ENCODE measurements at places on chromosomes 7 and 10.

DNA sequence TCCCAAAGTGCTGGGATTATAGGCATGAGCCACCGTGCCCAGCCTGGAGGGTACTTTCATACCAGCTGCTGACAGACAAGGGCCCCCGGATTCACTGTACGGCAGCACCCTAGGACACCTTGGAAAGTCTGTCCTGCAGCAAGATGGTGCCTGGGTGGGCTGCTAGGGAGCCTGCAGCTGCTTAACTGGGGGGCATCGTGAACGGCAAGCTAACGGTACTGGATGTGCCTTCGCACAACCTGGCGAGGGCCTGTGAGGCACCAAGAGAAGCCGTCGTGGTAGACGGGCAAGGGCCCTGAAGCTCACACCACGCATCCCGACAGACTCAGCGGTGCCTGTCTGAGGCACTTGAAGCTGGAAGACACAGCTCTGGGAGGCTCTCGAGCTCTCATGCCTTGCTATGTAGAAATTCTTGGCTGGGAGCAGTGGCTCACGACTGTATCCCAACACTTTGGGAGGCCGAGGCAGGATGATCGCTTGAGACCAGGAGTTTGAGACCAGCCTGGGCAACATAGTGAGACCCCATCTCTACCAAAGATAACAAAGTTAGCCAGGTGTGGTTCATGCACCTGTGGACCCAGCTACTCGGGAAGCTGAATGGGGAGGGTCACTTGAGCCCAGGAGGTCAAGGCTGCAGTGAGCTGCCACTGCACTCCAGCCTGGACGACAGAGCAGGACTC lies 9.4 kb downstream of the BRAT1 start:
- DNase-seq: no peak

DNA sequence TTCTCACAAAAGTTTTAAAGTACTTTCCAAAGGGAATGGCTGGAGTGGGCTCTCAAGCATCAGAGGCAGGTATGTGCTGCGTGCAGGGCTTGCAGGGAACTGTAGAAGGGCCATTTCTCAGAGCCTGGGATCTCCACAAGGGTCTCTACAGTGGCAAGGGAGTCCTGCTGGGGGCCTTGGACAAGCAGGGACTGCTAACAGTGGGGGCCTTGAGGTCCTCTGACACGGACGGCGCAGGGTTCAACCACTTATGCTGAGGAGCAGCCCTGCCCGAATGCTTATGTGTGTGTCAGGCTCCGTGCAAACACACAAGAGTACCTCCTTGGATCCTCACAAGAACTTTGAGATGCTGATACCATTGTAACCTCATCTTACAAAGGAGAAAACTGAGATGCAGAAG lies 342.1 kb upstream of the COBL start:
- no peak for DNase-seq

DNA sequence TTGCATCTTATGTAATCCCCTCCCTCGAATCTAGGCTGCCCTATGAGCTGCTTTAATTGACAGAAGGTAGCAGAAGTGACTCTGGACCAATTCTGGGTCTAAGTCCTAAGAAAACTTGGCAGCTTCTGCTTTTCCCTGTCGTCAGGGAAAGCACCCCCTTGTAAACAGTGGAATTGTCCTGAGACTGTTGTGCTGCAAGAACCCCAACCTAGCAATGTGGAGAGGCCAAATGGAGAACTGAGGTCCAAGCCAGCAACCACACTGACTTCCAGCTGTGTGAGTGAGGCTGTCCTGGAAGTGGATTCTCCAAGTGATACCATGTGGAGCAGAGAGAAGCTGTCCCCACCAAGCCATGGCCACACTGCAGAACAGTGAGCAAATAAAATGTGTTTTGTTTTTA lies 75.5 kb downstream of the ARHGAP22 start:
- no peak for DNase-seq

GRCh38 chr7:28036696-28037095 lies 143.9 kb downstream of the JAZF1 start:
- DNase-seq: no peak

DNA sequence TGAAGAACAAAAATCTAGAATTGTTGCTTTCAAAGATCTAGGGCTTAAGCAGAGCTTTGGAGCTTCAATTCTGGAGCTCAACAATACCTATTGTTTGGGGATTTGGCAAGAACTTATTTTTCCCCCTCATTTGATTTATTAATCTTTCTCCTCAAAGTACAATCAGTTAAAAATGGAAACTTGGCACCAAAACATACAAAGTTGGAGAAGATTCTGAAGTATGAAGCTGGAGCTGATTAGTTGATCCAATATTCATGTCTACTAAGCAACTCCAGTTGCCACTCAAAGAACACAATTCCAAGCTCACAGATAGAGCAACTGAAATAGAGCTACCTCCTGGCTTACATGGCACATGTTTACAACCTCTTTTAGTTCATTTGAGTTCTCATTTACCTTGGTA lies 3.8 kb downstream of the FAM13C start:
- no peak for DNase-seq

- DNase-seq: no peak
These were observed 214.8 kb upstream of the ADO start for GRCh38 chr10:62589689-62590088.

DNA sequence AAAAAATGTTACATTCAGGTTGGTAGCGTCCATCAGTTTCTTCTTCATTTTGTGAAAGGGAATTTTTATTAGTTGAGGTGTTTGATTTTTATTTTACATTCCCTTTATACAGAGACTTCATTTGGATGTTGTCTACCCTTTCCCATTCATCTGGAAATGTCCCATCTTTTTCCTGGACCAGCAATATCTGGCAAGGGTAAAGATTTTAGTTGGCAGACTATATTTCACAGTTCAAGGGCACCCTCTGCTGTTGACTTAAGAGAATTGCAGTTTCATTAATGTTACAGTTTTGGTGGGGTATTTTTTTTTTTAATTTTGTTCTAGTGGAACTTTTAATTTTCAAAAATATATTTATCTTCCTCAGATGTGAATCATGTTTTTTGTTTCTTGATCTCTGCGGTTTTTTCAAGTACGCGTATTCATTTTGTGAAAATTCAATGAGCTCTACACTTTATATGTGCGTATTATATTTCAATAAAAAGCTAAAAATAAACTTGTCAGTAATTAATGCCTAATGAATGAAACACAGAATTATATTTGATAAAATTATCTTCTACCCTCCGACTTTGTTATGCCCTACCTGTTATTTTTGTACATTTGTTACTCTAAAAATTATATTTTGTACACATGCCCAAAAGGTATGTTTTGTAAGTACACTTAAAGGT lies 97.9 kb upstream of the KLF14 start:
- DNase-seq: no peak

GRCh38 chr7:4775848-4776623 lies 613 bp downstream of the AP5Z1 start:
- DNase-seq: no peak

DNA sequence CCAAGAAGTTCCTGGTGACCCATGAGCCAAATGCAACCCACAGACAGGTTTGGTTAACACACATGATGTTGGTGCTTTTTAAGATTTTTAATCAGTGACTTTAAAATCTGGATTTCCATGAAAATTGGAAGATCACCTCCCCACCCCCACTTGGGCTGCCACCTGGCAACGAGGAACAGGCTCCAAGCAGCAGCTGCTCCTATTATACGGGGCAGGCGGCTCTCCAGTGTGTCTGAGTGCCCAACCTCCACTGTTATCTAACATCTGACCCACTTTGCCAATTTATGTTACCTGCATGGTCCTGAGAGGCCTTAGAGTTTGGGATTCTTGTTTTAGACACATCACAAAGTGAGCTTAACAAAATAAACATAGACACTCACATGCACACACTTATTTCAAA lies 56.4 kb downstream of the SGMS1 start:
- no peak for DNase-seq

- no peak for DNase-seq
These were observed 21.2 kb downstream of the CYP17A1 start for GRCh38 chr10:102815790-102816549.

- no peak for DNase-seq
These were observed 36.7 kb downstream of the CSGALNACT2 start for GRCh38 chr10:43174969-43175368.

- no peak for DNase-seq
These were observed 271.4 kb upstream of the GRM3 start for GRCh38 chr7:86372262-86372661.

DNA sequence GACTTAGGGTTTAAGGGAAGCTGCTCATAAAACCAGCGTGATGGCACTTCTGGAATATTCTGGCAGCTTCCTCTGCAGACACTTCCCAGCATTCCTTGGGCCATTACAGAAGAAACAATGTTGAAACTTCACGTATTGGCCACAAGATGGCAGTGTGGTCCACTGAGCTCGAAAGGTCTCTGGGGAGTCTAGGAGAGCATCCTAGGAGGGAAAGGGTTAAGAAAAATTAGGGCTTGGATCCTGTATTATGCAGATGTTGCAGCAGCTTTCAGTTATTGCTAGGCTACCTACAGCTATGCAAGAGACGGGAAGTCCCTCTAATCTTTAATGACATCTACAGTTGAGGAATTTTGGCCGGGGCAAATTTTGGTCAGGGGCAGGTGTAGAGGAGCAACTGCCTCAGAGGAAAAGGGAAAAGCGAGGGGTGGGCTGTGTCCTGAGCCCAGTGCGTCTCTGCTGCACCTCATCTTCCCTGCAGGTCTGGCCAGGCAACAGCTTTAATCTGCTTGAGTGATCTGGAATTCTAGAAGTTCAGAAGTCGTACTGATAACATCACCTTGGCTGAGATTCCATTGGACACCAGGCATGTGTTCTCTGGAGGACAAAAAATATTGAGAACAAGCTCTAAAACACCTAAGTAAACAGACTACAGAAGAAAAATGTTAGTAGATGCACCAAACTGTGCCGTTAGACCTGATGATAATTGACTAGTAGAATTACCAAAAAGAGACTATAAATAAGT lies 220.8 kb upstream of the PRSS58 start:
- DNase-seq: no peak

GRCh38 chr7:38066391-38066790 lies 111.7 kb upstream of the STARD3NL start:
- no peak for DNase-seq

- DNase-seq: no peak
These were observed 119.4 kb downstream of the VIPR2 start for GRCh38 chr7:159025161-159025779.

DNA sequence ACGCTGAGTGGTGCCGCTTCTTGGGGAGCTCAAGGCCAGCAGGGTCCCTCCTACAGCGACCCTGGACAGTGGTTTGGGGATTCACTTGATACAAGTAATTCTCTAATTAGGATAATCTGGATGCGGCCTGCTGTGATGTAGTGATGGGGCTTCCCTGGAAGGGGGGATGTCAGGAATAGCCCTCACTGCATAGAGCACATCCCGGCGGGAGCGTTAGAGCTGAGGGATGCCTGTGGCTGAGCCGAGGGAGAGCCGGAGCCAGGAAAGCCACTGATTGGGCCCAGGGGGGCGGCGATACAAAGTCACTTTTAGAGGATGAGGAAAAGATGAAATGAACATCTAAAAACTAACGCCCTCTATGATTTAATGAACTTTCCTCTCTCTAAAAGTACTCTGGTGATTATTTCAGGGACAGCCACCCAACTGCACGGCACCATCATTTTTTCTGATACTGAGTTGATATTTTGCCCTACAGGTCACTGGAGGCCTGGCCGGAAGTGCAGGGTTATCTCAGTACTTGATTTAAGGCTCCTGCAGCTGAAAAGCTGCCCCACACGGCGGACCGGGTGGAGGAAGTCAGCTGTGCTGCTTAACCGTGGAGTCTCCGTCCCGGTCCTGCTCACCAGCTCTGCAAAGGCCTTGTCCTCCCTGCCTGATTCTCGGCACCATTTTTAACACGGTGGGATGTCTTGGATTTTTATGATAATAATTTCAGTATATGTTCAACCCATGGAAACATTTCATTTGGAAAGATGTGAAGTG lies 518.8 kb downstream of the DNAJB6 start:
- no peak for DNase-seq

DNA sequence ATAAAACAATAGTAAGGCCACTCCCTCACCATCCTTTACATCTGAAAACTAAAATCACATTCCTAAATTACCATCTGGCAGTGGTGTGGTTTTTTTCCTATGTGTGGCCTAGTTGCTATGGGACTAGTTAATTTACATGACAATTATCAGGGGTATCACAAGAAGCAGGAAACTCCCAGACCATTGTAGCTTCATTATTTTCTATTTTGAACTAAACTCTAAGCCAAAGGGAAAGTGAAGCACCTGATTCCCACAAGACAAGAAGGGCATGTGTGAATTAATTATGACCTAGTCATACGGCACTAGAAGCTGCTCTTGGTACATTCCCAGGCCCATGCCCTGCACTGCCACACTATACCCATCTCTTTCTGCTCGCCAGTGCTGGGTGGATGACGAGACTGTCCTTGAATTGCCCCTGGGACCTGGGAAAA lies 103.4 kb downstream of the ATXN7L1 start:
- DNase-seq: no peak

DNA sequence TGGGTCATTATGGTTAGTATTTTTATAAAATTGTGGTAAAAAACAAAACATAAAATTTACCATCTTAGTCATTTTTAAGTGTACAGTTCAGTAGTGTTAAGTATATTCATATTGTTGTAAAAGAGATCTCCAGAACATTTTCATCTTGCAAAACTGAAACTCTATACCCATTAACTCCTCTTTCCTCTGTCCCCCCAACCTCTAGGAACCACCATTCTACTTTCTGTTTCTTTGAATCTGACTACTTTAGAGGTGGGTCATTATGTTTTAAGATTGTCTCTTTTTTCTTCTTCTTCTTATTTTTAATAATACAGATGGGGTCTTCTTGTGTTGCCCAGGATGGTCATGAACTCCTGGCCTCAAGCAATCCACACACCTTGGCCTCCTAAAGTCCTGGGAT lies 84.1 kb downstream of the DOCK4 start:
- DNase-seq: no peak

GRCh38 chr10:17708821-17709220 lies 43.2 kb upstream of the TMEM236 start:
- no peak for DNase-seq

DNA sequence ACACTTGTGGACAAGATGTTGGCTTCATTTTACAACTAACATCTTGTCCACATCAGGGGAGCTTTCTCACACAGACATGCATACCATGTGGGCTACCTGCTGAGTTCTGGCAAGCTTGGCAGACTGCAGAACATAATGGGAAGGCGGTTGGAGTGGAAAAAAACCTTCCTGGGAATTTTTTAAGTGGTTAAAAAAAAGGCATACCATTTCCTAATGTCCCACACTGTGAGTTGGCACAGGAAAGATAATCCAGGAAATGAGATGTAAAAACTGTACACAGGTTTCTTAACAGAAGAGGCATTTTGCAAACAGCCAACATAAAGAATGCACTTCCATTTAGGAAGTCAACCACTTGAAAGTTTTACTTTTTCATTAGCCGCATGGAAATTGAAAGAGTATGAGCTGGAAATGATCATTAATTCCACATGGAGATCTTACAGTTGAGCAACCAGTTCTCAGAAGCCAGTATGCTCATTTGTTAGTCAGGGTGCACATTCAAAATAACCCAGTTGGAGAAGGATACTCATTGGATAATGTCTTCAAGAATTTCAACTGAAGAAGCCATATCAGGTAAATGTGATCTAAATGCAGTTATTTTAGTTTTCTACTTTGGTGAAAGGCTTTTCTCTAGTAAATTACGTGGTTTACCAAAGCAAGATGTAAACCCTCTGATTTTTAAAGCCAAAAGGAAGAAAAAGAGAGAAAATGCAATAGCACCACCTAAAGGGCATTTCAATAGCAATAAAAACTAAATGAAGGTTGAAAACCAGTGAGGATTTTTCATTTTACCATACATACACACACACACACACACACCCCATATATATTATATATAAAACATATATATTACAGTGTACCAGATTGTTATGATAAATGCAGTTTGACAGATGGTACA lies 194.0 kb downstream of the TAX1BP1 start:
- DNase-seq: no peak

GRCh38 chr10:29028486-29028885 lies 260.4 kb upstream of the LYZL1 start:
- no peak for DNase-seq
